ENCODE measurements at places on chromosomes 13 and 19.

DNA sequence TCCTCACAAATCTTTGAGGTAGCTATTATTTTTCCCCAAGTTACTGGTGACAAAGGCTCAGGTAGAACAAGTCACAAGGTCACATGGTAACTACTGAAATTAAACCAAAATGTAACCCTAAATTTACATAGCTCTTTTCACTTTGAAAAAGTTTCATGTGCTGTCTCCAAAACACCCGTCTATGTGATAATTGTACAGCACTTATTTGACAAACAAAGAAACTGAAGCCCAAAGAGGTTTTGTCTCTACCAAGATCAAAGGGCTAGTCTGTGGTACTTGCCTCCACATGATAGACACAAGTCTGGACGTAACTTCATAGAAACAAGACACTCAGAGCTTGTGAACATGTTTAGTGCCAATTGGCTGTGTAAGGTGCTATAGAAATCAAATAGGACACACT is 108.3 kb downstream of the SACS start:
- no peak for DNase-seq

DNA sequence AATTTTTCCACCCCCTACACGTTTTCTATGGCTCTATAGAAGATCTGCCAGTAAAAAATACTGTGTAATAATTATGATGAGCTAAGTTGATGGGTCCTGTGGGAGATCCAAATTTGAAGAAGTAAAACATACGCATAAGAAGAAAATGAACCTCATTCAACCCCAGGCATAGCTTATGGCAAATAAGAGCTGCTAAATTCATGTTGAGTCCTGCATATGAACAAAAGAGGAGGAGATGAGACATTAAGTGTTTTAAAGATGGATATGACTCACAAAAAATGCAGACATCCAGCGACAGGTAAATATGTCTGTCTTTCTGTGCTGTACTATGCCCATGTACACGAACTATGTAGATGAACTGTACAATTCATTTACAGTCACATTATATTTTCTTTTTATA is 101.9 kb downstream of the LIG4 start:
- peak; percentile 55 for DNase-seq

DNA sequence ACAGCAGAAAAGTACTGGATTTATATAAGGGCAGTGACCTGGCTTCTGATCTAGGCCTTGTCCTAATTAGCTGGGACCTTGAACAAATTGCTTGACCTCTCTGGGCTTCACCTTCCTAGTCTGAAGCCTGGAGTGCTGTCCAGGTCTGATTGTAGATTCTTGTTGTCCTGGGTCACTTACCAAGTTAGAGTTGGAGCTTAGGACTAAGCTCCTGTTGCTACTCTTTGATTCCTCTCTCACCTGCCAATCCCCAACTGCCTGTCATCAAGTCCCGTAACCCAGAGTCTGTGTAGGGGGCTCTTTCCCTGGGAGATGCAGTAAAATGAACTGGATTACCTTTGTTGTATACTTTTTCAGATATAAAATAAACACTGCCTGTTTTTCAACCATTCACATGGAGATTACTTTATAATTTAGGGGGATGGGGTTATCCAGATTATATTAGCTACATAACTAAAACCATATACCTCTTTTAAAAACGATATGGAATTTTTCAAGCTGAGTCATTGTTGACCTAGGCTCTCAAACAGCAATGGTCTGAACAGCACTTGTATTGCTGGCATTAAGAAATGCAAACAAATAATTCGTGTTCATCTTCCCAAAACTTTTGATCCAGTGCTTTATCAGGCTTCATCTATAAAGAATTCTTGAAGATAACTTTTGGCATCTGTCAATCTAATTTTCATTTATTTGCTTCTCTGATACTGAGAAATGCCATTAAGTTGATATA is 5.8 kb downstream of the ARHGAP35 start:
- peak; percentile 29 for DNase-seq

GRCh38 chr19:38718747-38719543 is 25.3 kb downstream of the CAPN12 start:
- DNase-seq: no peak

- no peak for DNase-seq
Observed at GRCh38 chr19:35265126-35265899, 3.4 kb upstream of the USF2 start.

GRCh38 chr13:47303626-47304025 is 406.8 kb upstream of the HTR2A start:
- no peak for DNase-seq

DNA sequence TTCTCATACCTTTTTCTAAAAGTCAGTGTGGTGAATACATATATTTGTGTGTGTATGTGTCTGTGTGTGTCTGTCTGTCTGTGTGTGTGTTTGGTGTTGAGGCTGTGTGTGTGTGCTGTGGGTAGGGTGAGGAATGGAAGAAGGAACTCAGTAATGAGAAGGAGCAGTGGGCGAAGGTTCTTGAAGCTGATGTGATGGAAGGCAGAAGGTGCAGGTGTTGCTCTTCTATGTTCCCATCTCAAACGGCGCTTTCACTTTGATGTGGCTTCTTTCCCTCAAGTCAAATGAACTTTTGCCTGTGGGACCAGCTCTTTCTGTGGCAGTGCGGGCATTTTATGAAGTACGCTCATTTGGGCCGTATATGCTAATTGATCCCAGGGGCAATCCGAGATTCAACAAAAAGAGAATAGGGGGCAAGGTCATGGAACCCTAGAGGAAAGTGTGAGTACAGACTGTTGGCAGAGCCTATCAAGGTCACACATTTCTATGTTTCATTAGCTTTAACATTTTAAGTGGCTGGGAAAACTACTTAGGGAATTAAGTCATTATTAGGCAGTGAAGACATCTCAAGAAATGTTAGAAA is 15.2 kb downstream of the BIVM start:
- DNase-seq: no peak

DNA sequence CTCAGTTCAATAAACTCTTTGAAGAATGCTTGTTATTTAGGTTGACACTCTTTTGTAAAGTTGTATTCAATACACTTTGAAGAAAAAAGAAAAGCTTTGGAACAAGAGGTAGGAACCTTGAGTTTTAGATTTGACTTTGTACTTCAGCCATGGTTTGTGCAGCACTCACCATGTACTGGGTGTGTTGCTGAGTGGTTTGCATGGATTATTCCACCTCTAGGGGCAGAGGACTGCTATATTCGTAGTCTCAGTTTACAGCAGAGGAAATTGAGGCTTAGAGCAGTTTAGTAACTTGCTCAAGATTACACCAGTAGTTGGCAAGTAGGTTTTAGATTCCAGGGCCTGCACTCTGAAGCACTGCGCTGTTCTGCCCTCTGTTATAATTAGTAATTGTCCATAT is 68.8 kb downstream of the DNAJC3 start:
- DNase-seq: no peak

DNA sequence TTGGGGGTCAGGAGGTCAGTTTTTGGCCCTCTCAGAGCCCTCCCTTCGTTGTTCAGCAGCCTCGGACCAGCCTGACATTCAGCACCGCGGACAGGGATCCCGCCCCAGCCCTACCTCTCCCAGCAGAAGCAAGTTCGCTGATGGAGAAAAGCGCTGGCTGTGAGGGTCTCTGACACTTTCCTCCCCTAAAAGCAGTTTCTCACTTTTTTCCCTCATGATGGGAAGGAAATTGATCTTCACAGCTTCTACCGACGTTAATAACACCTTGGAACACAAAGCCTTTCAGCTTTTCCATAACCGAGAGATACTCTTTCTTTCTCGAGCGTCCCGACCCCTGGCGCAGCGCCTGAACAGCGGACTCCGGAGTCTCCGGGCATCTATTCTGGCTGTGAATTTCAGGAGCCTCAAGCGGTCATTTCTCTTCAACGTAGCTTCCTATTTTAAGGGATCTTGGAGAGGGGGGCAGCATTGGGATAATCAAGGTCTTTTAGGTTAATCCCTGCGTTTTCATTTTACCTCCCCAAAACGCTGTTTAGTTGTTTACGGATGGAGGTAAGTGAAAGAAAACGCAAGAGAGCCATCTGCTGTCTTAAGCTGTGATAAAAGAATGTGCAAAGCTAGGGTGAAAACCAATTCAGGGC is 467.2 kb downstream of the ITGBL1 start:
- peak; percentile 70 for DNase-seq

DNA sequence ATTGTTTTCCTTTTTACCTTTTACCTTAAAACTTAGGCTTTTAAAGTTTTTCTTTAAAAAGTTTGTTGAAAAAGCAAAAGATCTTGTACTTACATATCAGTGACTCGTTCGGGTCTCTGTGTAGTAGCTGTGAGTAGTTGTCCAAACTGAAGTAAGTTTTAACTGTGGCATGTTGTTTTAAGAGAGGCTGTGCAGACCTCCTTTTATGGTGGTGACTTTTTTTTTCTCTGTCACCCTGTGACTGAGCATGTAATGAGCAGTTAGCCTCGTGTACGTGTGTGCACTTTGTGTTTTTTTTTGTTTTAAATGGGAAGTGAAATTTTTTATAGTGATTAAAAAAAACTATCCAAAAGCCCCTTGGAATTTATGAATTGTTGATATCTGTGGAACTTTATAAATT is at the start of gene GPR183:
Gene GPR183 (minus strand): TSS at position 153 of the 400 bp plus-strand sequence. CDS start 11,254 bp downstream, outside the sequence.
- DNase-seq: no peak

- DNase-seq: no peak
Observed at GRCh38 chr19:35710784-35711723, 6.7 kb downstream of the ZBTB32 start.
